ENCODE measurements at places on chromosomes 2 and 18. TPM values are rescaled to one million over a fixed set of nuclear protein-coding genes. Genes with fewer than 3 reads are reported as not detected.

UXS1 gene
- 57.3 TPM for total RNA-seq

CRYGC gene
- not detected for total RNA-seq

NGEF gene
- 3.3 TPM for total RNA-seq

MTLN gene
- total RNA-seq, result 108 TPM

GRCh38 chr18:36215577-36215976 is 28.3 kb downstream of the MOCOS start:
- no peak for DNase-seq

Data from Daoy (cell line).